ENCODE measurements at places on chromosomes 2 and 18.

GRCh38 chr2:49943944-49944778, 789.8 kb upstream of the FSHR start:
- peak; percentile 15 for DNase-seq

DNA sequence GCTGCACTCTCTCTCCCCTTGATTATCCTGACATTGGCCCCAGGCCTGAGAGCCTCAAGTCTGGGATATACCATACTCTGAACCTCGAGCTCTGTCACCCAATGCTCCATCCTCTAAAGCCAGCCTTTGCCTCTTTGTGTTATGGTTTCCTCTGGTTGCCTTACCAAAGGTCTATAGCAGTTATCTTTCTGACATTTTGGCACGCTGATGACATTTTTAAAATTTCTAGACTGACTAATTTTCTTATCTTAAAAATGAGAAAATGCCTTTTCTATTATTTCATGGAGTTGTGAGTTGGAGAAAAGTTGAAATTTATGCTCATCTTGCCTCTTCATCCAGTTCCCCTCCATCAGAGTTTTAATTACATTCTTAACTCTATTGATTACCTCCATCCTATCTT, 62.7 kb downstream of the PKP4 start:
- no peak for DNase-seq

- no peak for DNase-seq
Measured at GRCh38 chr2:219467736-219468075, 31.0 kb upstream of the GMPPA start.

GRCh38 chr2:148528356-148529064, 116.0 kb upstream of the EPC2 start:
- no peak for DNase-seq

GRCh38 chr2:19488009-19488691, 129.7 kb upstream of the OSR1 start:
- DNase-seq, result no peak

GRCh38 chr2:11117776-11118175, 37.5 kb upstream of the SLC66A3 start:
- no peak for DNase-seq

- DNase-seq, result no peak
Measured at GRCh38 chr2:160649698-160650097, 156.1 kb upstream of the RBMS1 start.

GRCh38 chr18:62878305-62878704, 163.0 kb downstream of the PHLPP1 start:
- DNase-seq, result no peak

DNA sequence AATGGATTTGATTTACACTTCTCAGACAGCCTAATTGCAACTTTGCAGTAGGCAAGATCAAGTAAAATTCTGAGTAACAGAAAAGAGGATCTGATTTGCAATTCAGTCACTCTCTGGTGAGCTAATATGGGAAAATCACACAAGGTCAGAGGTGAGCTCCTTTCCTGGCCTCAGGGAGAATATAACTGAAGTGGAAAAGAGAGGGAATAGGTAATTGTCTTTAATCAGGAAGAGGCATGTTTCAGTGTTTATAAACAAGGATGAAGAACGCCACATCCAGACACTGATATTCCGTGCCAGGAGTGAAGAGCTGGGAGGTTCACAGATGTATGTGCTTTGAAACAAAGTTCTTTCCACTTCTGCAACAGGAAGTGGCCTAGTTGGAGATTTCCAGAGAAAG, 127.1 kb downstream of the ETAA1 start:
- DNase-seq, result no peak

GRCh38 chr2:230485801-230486341, 69.9 kb downstream of the SP100 start:
- DNase-seq, result no peak

- DNase-seq, result no peak
Measured at GRCh38 chr18:47526147-47526546, 274.7 kb upstream of the SKOR2 start.

DNA sequence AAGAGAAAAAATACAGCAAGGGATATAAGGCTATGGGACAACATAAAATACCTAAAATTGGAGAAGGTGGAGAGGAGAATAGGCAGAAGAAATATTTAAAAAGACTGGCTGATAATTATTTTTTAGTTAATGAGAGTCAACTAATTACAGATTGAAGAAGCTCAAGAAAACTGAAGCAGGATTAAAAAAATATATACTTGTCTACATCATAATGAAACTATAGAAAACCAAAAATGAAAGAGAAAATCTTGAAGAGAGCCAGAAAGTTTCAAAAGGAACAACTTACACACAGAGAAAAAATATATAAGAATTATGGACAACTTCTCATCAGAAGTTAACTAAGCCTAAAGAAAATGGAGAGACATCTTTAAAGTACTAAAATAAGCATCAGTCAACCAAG, 62.9 kb upstream of the APCDD1 start:
- no peak for DNase-seq

- DNase-seq, result no peak
Measured at GRCh38 chr2:20532634-20533437, 86.0 kb downstream of the RHOB start.

GRCh38 chr18:61496374-61496773, 163.1 kb downstream of the CDH20 start:
- no peak for DNase-seq

DNA sequence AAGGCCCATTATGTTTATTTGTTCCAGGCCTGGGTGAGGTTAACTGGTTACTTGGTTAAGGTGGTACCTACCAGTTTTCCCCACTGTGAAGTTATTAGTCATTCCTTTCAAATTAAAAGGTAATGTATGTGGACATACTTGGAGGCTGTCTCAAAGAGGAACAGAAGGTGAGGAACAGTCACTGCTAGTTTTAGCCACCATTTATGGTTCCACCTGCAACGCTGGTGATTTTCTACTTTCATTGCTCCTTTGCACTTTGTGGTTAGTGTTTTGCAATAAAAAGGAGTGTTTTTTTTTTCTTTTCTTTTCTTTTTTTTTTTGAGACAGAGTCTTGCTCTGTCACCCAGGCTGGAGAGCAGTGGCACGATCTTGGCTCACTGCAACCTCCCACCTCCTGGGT, 6.1 kb upstream of the ST6GAL2 start:
- peak; percentile 73 for DNase-seq

DNA sequence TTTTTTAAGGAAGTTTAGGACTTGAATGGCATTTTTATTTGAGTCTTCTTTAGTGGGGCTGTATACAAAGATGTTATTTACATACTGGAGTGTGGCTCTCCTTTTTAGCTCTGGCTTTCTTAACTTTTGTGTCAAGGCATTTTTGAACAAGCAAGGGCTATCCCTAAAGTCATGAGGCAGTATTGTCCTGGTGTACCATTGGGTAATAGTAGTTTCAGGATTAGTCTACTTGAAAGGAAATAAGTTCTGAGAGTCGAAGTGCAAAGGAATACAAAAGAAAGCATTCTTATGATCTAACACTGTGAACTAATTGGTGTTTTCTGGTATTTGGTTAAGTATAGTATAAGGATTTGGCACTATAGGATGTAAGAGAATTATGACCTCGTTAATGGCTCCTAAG, 1.9 kb upstream of the CYP27A1 start:
- no peak for DNase-seq

DNA sequence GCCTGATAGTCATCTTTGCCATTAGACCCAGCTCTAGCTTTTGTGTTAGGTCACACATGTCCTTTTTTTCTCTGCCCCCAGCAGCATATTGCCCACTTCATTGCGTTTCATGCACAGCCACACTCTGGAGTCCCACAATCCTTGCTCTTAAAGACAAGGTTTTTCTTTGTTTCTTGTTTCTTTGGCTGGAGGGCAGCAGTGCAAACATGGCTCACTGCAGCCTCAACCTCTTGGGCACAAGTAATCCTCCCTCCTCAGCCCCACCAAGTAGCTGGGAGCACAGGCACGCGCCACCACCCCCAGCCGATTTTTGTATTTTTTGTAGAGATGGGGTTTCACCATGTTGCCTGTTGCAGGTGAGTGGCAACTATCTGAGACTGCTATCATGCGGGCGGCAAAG, 16.9 kb upstream of the PAPOLG start:
- no peak for DNase-seq

GRCh38 chr2:234146087-234146826, 95.8 kb downstream of the SPP2 start:
- DNase-seq, result no peak

DNA sequence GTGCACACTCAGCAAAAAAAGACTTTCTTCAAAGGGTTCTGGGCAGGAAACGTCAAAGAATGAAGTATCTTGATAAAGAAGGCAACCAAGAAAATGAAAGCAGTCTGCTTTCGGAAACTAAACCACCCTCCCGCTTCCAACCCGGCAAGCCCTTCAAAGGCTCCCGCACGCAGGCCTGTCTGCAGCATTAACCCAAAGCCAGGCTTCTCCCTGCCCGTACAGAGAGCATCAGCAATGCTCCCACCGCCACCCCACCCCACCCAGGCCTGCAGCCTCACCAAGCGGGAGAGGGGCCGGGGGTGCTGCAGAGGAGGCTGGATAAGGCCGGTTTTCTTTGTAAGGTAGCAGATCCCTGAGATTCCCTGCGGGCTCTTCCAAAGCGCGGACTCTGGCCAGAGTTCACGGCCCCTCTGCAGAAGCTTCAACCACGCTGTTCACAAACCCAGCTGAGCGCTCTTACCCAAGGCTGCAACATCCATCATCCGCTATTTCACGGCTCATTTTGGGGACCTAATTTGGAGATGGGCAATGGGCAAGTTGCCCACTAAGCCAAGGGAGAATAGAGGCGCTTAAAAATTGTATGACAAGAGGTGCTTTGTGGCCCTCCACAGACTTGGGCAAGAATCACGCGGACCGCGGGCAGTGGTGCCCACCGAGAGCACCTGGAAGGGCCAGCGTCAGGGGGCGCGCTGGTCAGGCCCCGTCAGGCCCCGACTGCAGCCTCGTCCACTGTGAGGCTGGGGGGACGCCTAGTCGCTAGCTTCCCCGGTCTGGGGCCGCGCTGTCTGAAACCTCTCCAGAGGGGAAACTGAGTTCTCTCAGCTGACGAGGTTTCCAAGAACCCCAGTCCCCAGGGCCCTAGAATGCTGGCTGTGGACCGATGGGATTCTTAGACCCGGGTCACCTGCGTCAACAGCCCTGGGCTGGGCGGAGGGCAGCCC, 225.4 kb upstream of the ID2 start:
- DNase-seq, result peak; percentile 90

GRCh38 chr2:215436705-215437565, 1.1 kb upstream of the FN1 start:
- no peak for DNase-seq

DNA sequence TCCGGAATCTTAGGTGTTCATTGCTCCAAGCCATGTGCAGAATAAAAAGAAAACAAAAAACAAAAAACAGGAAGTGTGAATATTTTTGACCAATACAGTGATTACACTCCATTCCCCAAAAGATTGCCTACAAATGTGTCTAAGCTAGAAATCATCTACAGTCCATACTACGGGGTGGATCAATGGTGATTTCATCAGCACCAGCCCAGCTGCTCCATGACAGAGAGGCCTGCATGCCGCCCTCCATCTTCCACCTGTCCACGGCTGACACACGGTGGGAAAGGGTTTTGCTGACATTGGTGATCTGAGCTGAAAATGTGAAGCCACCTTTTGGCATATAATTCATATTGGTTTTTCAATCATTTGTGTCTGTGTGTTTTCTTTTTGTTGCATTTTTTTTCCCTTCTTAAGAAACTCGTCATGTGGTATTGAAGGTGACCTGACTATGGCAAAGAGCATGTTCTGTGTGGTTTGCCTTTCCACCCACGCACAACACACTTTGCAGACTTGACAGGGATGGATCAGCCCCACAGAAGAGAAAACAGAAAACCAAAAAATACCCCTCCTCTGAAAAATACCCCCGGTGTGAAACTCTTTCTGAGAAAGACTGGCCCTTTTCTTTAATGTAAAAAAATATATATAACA, 533.1 kb downstream of the RNF144A start:
- DNase-seq, result no peak

GRCh38 chr2:204037286-204037685, 100.7 kb downstream of the ICOS start:
- no peak for DNase-seq

DNA sequence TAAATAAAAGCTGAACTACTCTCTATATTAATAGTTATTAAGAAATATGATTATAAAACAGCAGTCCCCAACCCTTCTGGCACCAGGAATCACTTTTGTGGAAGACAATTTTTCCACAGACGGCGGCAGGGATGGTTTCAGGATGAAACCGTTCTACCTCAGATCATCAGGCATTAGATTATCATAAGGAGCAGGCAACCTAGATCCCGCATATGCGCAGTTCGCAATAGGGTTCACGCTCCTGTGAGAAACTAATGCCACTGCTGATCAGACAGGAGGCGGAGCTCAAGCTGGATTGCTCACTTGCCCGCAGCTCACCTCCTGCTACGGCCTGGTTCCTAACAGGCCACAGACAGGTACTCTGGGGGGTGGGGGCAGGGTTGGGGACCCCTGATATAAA, 19.3 kb upstream of the DSG2 start:
- no peak for DNase-seq

DNA sequence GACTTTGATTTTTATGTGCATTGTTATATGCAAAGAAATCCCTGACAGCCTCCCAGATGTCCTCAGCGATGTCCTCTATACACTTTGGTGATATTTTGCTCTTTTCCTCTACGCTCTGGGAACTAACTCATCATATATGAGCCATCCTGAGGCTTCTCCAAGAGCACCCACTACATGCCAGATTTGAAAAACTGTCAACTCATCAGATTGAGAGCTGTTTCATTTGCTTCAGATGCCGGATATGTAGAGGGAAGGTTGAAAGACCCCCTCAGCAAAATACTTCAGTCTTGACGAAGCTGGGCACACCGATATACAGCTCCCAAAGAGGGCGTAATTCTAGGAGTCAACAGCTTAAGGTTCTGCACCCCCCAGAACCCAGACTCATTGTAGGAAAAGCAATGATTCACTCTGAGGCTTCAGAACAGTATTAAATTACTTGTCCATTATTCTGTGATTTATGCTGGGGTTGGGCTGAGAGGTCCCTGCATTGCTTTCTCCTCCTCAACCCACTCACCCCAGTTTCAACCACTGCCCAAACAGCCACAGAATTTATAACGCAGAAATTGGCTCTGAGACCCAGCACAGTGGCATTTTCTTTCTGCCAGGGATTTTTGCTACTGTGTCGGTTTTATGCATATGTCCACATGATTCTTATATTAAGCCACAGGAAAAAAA, 341.8 kb downstream of the ALK start:
- DNase-seq, result no peak

DNA sequence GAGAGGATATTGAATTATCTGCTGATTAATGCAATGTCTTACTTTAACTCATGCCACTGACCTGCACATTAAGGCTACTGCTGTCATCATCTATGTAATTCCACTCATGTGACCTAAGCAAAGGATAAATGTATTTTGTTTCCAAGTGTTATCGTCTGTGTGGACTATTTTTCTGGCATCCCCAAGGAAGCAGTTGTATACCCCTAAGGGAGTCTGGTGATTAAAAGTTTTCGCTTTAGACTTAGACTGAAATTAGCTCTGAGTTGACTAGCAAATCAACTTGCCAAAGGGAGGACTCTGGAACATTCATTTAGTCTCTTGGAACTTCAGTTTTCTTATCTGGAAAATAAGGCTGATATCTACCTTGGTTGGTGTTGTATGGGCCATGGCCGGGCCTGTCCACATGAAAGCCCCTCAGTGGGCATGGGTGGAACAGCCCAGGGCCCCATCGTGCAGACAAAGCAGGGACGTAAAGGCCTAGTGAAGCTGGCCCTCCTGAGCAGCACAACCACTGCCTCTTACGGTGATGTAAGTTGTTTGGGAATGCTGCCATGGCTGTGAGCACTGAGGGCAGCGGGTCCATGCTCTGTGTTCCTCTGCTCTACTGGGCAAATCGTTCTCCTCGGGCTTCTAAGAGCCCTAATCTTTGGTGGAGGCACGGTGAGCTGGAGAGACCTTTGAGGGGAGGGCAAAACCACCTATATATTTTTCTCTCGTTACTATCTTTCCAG, 144.4 kb upstream of the RNF152 start:
- DNase-seq, result no peak

GRCh38 chr18:77343846-77344510, 94.3 kb downstream of the GALR1 start:
- DNase-seq, result no peak

Measured in common myeloid progenitor, CD34-positive (primary cell).